ENCODE measurements at places on chromosomes 6 and 20.

DNA sequence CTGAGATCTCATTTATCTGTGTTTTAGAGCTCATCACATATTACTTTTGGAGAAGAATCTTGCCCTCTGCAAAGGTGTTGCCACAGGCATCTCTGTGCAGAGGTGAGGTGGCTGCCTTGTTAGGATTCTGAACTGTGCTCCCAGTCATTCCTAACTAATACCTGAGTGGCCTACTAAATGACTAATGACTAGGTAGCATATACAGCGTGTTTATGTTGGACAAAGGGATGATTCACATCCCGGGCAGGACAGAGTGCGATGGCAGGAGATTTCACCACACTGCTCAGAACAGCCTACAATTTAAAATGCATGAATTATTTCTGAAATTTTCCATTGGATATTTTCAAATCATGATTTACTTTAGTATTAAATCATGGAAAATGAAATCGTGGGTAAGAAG, 23.1 kb upstream of the CGA start:
- DNase-seq = no peak

DNA sequence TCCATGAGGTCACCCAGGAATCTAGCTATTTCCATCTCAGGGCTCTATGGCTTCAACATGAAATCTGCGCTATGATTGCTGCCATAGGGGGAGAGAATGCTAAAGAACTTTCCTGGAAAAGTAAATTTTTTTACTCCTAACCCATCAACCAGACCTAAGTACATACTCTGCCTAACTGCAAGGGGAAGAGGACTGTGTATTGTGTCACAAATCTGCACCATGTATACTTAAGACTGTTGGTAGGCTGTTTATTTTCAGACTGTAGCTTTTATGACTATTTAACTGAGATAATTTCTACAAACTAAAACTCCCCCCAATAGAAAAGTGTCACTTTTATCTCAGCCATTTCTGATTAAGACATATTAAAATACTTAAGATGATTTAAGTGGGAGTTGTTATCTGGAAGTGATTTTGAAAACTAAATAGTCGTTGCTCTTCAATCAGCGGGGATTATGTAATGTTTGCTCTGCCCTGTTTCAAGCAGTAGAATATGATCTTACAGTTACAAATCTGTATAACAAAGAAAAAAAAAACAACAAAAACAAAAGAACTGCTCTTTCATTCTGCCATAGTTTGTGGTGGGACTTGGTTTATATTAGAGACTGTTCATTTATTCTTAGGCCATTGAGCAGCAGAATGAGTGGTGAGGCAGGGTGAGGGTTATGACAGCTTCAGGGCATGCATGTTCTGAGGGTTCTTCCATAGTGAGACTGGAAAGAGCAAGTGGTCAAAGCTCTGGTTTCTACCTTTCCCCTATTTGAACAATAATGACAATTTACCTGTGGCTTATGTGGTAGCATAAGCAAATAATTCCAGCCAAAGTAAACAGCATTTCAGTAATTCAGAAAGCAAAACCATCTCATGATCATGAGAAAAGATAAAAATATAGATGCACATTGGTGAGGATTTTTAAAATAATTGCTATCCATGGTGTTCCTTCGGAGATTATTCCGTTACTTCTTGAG, 126.3 kb upstream of the CEP162 start:
- DNase-seq = no peak

DNA sequence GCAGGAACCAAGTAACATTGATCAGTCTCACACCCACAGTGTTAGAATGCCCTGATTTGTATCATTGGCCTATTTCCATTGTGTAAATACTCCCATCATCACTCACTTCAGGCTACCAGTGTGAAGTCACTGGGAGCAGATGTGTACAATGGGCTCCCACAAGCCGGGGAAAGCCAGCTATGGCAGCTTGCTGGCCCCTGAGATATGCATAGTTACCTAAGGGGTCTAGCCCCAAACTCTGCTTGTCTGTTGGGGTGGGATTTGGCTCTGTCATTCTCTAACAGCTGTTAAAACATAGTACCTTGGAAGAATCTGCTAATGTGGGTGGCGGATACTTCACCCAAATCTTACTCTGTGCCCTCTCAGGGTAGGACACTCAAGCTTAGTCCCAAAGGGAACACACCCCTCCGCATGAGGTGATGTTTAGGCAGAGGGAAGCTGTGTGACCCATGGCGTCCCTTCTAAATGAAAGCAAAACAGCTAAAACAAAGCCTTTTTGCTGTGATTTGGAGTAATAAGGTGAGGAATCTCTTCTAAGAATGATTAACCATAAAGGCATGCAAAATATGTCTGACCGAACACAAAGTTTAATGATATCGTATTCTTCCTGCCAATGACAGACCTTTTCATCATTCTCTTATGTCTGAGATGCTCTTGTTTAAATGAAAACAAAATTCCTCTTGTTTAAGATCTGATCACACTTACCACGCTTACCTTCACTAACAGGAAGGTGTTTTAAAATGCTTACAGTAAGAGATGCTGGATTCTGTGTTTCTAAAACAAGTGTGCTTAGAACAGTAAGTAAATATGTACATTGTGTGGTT, 45.9 kb upstream of the PXDC1 start:
- DNase-seq = no peak

DNA sequence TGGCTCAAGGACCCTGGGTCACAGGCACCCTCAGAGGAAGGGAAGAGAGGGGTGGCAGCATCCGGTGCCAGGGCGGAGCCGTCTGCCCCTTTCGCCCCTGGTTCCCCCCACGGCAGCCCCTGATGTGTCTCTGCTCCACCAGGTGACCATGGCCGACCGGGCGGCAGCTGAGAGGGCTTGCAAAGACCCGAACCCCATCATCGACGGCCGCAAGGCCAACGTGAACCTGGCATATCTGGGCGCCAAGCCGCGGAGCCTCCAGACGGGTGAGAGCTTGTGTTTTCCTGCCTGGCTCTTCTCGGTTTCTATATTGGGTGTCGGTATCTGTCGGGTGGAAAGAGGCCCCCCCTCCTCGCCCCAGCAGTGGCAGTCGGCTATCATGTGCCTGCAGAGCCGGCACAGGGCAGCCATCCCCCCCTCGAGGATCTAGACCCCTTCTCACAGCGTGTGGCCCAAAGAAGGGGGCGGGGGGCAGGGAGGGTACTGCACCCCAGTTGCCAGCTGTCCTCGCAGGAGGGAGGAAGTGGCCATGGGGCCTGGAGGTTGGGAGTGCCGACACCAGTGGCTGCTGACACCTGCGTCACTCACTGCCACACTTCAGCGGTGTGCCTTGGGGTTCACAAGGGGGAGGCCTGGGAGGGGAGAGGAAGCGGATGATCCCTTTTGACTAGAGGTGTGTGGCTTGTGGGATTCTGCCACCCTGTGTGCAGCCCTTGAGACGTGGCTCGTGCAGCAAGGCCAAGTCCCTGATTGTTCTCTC, 1.5 kb downstream of the RBM38 start:
- no peak for DNase-seq

GRCh38 chr6:133248241-133249001, 7.3 kb downstream of the EYA4 start:
- DNase-seq = no peak

All from WERI-Rb-1 (cell line).